Natural killer cell (primary cell): ENCODE measurements at places on chromosomes 4 and X.

DNA sequence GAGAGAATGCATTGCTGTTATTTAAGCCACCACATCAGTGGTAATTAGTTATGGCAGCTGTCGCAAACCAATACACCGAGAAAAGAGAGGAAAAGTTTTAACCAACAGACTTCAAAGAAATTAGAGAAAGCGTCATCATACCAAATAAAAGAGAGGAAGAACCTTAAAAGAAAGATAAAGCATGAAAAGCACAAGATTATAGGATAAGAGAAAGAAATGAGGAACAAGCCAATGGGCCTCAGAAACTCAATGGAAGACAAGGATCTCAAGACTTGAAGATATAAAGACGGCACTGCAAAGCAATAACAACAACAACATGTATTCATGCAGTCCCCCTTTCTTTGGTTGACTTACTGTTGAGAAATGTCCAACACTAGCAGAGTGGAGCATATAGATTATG, 22.8 kb upstream of the ASMTL start:
- no peak for DNase-seq
- H3K27ac ChIP-seq: no peak overlapping the region
- no peak overlapping the region for H3K4me3 ChIP-seq
- H3K36me3 ChIP-seq: peaks cover 10% of the 10 kb centered on the region
- peaks cover 64% of the 10 kb centered on the region for H3K4me1 ChIP-seq

DNA sequence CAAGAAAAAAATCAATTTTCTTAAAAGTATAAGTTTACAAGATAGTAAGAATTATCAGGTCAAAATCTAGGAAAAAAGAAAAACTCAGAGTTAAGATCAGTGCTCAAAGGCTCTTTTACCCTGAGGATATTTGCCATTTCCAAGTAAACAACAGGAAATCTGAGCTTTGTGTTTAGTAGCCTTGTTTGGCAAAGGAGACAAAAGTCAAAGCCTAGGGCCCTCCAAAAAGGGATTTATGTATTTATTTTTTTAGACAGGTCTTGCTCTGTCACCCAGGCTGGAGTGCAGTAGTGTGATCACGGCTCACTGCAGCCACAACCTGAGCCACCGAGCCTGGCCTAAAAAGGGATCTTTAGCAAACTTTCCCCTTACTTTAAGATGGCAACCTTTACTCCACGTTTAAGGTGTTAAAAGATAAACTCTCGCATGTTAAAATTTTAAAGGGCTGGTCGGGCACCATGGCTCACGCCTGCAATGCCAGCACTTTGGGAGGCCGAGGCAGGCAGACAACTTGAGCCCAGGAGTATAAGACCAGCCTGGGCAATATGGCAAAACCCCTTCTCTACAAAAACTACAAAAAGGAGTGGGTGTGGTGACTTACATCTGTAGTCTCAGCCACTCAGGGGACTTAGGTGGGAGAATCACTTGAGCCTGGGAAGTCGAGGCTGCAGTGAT, 21.3 kb upstream of the OPHN1 start:
- no peaks in the 10 kb centered on the region for H3K27me3 ChIP-seq
- H3K36me3 ChIP-seq: no peaks in the 10 kb centered on the region
- no peaks in the 10 kb centered on the region for H3K4me1 ChIP-seq
- no peak overlapping the region for H3K27ac ChIP-seq
- H3K4me3 ChIP-seq: no peak overlapping the region
- no peak for DNase-seq

DNA sequence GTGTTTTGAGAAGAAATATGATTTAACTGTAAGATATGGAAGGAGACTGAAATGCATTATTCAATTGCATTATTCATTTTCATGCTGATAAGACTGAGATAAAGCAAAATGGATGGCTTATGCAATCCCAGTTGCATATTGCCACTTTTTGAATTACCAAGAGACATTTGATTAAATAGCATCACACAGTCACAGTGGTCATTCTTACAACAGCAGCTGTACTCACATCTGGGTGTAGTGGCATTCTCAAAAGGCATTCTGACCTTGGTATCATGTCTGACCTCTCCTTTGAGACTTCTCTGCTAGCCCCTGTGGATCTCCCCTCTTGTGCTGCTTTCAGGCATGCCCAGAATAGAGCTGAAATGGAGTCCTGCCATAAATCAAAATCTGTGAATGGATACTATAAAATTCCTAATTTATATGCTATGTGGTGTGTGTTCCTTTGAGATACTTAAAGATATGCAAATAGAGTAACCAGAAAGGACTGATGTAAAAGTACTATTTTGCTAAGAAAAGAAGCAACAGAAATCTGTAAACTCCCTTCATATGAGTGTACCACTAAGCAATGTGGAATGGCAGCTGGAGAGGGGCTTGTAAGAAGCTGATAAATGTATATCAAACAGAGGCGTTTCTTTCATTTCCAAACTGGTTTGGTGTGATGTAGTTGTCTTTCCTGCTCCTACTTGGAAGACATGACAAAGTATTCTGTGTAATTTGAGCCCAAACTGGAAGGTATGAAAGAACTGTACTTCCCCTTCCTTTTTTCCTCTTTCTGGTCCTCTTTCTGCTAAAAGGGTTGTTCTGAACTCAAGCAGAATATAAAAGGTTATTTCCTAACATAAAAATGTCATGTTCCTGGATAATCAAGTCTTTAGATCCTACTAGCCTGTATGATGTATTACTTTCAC, 25.4 kb upstream of the METAP1 start:
- no peak overlapping the region for H3K4me3 ChIP-seq
- DNase-seq: no peak
- no peaks in the 10 kb centered on the region for H3K36me3 ChIP-seq
- H3K27me3 ChIP-seq: peaks cover 2% of the 10 kb centered on the region
- H3K27ac ChIP-seq: no peak overlapping the region
- no peaks in the 10 kb centered on the region for H3K4me1 ChIP-seq

DNA sequence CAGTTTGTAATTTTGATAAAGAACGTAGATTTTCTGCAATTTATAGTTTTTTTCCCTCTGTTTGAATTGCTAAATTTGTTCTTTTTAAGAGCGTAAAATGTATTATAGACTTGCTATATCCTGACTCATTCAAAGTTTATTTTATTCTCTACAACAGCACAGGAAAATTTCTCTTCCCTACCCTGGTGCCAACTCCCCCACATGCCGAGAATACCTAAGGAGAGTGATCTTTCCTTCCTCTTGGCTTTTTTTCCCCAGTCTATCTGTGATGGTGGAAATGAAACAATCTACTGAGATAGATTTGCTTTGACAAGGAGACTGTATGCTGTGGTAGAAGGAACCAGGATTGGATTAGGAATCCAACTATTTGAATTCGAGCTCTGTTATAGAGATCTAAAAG, 271.6 kb downstream of the TLL1 start:
- no peaks in the 10 kb centered on the region for H3K4me1 ChIP-seq
- no peaks in the 10 kb centered on the region for H3K36me3 ChIP-seq
- H3K27ac ChIP-seq: no peak overlapping the region
- H3K4me3 ChIP-seq: no peak overlapping the region

- no peak overlapping the region for H3K4me3 ChIP-seq
- no peak for DNase-seq
- H3K27me3 ChIP-seq: no peaks in the 10 kb centered on the region
- H3K4me1 ChIP-seq: no peaks in the 10 kb centered on the region
These were observed 131.8 kb downstream of the GLRA3 start for GRCh38 chr4:174697202-174697601.

DNA sequence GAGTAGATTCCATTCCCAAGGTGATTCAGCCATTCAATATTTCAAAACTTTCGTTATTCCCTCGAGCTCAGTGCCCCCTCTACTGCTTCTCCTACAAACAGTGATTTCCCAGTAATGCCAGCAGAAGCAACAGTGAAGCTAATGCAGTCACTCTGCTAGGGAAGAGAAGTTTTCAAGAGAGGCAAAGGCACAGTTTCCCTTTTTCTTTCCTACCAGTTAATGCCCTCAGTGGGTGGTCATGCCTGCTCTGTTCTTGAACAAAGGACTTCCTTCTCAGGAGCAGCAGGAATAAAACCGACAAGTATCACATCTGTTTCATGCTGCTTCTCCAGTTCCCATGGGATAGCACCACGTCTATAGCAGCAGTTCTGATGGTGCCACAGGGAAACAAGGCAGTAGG, 317.2 kb downstream of the TENM3 start:
- H3K4me1 ChIP-seq: no peaks in the 10 kb centered on the region
- no peaks in the 10 kb centered on the region for H3K36me3 ChIP-seq
- no peak for DNase-seq
- no peak overlapping the region for H3K4me3 ChIP-seq
- no peak overlapping the region for H3K27ac ChIP-seq

DNA sequence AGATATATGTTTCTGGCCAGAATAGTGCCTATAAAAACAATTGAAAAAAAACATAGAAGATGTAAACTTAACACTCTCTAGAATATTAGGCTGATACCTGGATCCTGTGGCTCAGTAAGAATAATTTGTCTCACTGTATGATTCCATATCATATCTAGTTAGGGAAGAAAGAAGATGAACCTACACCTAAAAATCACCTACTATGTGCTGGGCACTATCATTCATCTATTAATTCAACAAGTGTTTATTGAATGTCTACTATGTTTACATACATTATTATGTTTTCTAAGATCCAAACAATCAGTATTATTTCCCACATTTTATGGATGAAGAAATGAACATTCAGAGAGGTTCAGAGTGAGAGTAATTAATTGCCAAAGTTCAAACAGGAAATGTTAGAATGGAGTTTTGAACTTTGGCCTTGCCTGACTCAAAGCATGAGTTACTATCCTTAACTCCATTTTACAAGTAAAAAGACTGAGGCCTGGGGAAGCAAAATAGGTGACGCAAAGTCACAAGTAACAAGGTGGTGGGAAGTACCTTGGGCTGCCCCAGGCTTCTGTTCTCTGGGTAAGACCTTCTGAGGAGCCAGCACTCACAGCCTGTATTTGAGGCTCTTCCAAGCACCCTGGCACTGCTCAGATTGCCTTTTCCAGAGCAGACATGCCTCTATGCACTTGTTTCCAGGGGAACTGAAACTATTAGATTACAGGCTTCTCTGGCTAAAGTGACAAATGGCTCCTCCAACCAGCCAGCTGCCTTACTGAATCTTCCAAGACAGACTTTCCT, 111.1 kb upstream of the ACSL4 start:
- no peaks in the 10 kb centered on the region for H3K4me1 ChIP-seq
- no peaks in the 10 kb centered on the region for H3K27me3 ChIP-seq
- no peak for DNase-seq
- no peak overlapping the region for H3K27ac ChIP-seq
- no peak overlapping the region for H3K4me3 ChIP-seq

DNA sequence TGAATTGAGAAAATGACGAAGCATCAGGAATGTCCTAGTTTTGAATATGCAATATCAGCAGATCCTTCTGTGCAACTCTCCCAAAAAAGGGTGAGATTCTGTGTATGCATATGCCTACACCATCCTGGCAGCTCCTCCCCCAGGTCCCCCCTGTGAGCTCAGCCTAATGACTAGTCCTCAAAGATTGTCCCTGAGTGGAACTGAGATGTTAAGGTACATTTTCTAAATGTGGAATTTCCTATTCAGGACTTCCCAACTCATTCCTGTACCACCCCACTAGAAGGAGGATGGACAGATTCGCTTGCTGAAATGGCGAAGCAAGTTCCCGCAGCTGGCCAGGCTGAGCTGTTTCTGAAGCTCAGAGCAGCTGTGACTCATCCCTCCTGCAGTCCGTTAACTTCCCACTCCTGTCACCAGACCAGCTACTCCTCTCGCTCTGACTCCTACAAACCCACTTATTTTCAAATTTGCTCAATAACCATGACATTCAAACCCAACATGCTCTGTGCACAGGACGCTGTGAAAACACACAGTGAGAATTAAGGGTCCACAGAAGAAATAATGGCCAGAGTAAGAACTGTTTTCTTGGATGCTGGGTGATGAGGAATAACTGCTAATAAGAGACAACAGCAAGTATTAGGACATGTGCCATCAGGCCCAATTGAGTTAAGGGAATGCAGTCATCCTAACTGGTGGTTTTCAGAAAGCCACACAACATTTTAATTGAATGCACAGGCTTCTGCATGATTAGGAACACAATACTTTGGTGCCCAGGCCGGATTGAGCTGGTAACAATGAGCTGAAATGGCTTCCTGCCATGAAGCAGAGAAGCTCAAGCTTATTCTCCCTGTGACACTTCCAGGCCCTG, 40.0 kb upstream of the IRF2 start:
- no peak overlapping the region for H3K4me3 ChIP-seq
- H3K36me3 ChIP-seq: no peaks in the 10 kb centered on the region
- H3K27me3 ChIP-seq: no peaks in the 10 kb centered on the region
- H3K27ac ChIP-seq: no peak overlapping the region
- peaks cover 4% of the 10 kb centered on the region for H3K4me1 ChIP-seq

DNA sequence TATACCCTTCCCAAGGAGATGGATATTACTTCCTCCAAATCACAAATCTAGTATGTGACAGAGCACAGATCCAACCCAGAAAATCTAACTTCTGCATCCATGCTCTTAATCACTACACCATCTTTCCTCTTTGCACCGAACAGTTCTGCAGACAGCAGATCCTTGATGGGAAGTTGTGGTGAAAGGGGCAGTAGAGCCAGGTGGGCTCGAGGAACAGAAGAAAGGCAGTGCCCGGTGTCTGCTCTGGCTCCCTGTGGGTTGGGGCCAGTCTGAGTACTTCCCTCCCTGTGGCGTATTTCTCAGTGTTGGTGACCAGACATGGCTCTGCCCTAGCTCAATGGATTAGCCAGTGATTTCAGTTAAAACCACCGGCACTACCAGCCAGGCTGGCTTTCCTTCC, 15.3 kb downstream of the HOPX start:
- no peaks in the 10 kb centered on the region for H3K36me3 ChIP-seq
- no peak for DNase-seq
- H3K27me3 ChIP-seq: no peaks in the 10 kb centered on the region
- H3K4me1 ChIP-seq: no peaks in the 10 kb centered on the region
- no peak overlapping the region for H3K27ac ChIP-seq
- no peak overlapping the region for H3K4me3 ChIP-seq
